ENCODE measurements at places on chromosomes 13 and 19.

- DNase-seq = no peak
These were observed 471.0 kb downstream of the COG6 start for GRCh38 chr13:40126306-40127085.

DNA sequence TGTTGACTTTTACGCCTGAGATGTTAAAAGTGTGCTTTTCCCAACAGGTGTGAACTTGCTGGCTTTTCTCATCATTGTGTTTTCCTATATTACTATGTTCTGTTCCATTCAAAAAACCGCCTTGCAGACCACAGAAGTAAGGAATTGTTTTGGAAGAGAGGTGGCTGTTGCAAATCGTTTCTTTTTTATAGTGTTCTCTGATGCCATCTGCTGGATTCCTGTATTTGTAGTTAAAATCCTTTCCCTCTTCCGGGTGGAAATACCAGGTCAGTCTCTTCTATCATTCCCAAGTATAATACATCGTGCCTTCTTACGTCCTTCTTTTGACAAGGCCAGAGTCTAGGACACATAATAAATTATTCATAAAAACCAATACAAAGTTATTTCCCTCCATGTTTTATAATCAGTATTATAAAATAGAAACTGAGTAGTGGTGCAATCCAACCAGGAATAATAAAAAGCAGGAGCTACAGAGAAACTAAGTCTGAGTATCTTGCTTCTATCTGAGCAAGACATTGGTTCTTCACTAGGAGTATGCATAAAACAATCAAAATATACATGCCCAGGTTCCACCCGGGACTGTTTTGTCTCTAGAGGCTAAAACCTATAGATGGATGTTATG lies 57.9 kb downstream of the RXFP2 start:
- no peak for DNase-seq

DNA sequence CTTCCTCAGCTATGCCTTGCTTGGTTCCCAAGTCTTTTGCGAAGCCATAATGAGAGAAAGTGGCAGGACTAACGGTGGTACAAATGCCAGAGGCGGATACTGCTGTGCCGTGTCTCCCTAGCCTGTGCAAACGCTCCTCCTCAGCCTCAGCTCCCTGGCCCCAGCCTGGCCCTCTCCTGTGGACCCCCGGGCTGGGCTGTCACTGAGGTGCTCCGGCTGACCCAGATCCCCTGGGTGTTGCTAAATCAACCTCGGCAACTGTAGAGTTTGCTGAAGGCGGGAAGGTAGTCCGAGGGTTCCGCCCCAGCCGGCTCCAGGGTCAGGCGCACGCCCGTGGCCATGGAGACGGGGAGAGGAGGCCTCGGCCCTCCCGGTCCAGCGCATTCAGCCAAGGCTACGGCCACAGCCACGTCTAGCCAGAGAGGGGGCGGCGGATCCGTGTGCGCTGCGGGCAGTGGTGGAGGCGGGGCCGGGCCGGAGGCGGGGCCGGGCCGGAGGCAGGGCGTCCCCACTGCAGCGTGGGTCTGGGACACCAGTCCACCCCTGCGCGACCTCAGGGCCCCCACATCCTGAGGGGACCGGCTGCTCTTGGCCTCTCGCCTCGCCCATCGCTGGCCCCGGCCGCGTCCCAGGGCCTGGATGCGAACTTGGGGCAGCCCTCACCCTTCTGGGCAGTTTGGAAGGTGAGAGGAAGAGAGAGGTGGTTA lies 16.4 kb upstream of the ZNF492 start:
- DNase-seq = peak; percentile 29

GRCh38 chr19:35310811-35311465 lies 18.0 kb upstream of the CD22 start:
- DNase-seq = no peak

- DNase-seq = no peak
These were observed 64.8 kb downstream of the MLLT1 start for GRCh38 chr19:6214881-6215541.

DNA sequence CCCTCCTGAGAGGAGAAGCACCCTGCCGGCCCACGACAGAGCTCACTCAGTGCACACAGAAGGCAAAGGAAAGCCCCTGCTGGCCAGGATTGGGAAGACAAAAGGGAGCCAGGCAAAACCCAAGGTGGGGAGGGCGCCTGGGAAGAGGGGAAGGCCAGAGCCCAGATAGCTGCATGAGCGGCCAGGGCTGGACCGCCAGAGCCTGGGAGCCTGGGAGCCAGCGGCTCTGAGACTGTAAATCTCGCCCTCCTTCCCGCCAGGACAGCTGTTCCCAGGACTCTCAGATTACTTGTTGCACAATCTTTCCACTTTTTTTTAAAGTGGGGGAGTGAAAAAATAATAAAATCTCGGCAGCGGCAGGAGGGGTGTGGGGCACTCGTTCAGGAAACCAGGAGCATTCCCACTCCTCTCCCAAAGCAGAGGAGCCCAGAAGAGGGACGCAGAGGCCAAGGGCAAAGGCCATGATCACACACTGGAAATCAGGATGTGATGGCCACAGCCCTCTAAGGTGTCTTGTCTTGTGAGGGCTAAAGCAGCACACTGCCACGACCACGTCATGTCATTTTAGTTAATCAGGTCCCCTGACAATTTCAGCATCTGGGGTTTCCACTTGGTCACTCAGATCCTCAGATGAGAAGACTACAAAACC lies 19.6 kb upstream of the EPHX3 start:
- peak; percentile 86 for DNase-seq

GRCh38 chr13:79194272-79194671 lies 211.8 kb downstream of the RBM26 start:
- no peak for DNase-seq

DNA sequence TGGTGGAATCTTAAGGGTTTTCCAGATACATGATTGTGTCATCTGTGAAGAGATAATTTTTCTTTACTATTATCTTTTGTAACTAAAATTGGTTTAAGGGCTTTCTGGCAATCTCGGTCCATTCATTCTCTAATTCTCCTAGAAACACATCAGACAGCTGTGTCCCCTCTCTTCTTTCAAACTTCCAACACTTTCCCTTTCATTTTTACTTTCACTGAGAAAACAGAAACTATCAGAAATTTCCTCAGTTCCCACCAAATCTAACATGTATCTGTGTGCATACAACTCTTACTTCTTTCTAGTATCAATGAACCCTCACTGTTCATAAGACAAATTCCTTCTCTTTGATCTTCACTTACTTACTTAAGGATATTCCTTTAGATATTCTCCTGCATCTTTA lies 40.2 kb downstream of the KCNRG start:
- no peak for DNase-seq

- no peak for DNase-seq
These were observed 42.7 kb downstream of the UTP14C start for GRCh38 chr13:52067237-52067636.
